ENCODE measurements at places on chromosomes 5 and 9.

DNA sequence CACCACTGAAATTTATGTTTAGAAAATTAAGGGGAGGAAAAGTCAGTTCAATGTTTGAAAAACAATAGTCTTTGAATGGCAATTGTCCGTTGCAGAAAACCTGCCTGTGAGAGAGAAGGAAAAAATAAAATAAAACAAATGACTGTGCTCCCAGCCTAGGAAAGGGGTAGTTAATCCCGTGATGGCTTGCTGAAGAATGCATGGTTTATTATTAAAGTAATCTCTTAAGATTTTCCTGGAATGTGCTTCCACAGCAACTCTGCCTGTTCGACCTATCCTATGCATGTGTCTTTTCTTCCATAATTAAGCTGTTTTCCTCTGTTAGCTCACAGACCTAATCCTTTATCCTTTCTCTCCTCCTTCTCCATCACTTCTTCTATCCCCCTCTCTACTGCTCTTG, 2.4 kb upstream of the DAB2 start:
- no peak for DNase-seq

GRCh38 chr5:73268826-73269225, 95.8 kb downstream of the TMEM174 start:
- DNase-seq: no peak

GRCh38 chr5:116531635-116532034, 43.0 kb downstream of the SEMA6A start:
- no peak for DNase-seq

- no peak for DNase-seq
These were observed 52.4 kb downstream of the NIPBL start for GRCh38 chr5:36928947-36929346.
